Urinary bladder (tissue), 4 donors: ENCODE measurements at places on chromosomes 7 and 10. TPM values are rescaled to one million over a fixed set of nuclear protein-coding genes. Genes with fewer than 3 reads are reported as not detected.

Gene LRIT1
- not detected for total RNA-seq

Gene NPC1L1
- total RNA-seq = not detected

Gene GOLGA7B
- 0.11 TPM for total RNA-seq

Gene OR9A2
- 1.1 TPM for total RNA-seq

Gene HYAL4
- not detected for total RNA-seq

Gene GNAI1
- total RNA-seq = 81.2 TPM

Gene PCLO
- total RNA-seq = 6.5 TPM

Gene AKR1C8
- not detected for total RNA-seq

Gene SLC18A3
- 0.11 TPM for total RNA-seq

Gene ADRA2A
- 3.6 TPM for total RNA-seq

Gene RAB19
- 1.7 TPM for total RNA-seq

Gene TMEM213
- total RNA-seq = not detected

Gene SPDYE8
- not detected for total RNA-seq

Gene HKDC1
- not detected for total RNA-seq

Gene CALHM1
- total RNA-seq = not detected

Gene STEAP1B
- 3.2 TPM for total RNA-seq

Gene TEX36
- not detected for total RNA-seq

Gene COL13A1
- 9.2 TPM for total RNA-seq

Gene FRAT1
- 1.2 TPM for total RNA-seq

Gene CYP26C1
- not detected for total RNA-seq
